ENCODE measurements at places on chromosomes 7 and 10.

- no peak for DNase-seq
Observed at GRCh38 chr10:130499541-130499940, 363.4 kb downstream of the GLRX3 start.

GRCh38 chr10:60207894-60208293, 181.8 kb downstream of the ANK3 start:
- no peak for DNase-seq

- no peak for DNase-seq
Observed at GRCh38 chr10:5151076-5151475, 33.9 kb downstream of the AKR1C8 start.

DNA sequence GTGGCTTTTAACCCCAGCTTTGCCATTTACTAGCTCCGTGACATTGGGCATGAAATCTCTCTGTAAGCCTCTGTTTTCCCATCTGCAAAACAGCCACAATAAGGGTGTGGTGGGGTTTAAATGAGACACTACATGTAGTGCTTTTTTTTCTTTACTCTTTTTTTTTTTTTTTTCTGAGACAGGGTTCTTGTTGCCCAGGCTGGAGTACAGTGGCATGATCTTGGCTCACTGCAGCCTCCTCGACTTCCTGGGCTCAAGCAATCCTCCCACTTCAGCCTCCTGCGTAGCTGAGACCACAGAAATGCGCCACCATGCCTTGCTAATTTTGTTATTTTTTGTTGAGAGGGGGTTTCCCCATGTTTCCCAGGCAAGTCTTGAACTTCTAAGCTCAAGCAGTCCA, 8.3 kb upstream of the DENND10 start:
- no peak for DNase-seq

DNA sequence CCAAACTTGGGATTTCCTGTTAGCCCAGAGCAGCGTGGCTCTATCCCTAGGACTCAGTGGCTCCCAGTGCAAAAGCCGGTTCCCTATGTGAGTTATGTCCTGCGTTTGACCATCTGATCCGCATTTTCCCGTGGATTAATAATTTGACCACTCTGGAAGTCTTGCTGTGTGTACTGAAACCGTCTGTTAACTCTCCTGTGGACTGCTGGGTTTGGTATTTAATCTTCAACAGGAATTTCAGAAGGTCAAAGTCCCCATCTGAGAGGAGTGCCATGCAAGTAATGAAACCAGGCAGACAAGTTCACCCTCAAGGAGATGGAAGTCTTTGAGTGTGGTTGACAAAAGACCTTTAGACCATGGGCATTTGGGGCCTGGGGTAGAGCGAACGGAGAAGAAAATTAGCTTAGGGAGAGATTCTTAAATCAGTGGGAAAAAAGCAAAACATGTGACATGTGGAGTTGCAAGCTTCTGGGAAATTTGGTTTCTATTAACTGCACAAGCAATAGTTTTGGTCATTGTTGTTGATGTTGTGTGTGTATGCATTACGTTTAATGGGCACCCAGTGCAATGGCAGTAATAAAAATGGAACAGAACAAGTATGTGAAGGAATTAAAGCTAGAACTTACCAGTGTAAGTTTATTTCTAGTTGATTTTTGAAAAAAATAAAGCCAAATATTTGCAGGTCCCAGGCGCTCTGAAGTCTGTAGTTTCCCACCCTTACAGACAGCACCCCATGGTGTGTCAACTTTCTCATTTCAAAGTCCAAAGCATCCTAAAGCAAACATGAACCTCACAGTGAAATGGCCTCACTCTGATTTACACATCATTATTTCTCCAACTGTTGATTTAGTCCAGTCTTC, 38.2 kb downstream of the LYZL1 start:
- no peak for DNase-seq

Data from activated naive CD4-positive, alpha-beta T cell treated with anti-CD3 and anti-CD28 coated beads, Interleukin-2, amount 10 ng/mL, durations not matched to agents 7 days and 5 days (primary cell).